Brain microvascular endothelial cell (primary cell): ENCODE measurements at places on chromosomes 5 and 9.

GRCh38 chr9:114385397-114386181 lies 2.2 kb downstream of the AKNA start:
- peak; percentile 89 for DNase-seq

DNA sequence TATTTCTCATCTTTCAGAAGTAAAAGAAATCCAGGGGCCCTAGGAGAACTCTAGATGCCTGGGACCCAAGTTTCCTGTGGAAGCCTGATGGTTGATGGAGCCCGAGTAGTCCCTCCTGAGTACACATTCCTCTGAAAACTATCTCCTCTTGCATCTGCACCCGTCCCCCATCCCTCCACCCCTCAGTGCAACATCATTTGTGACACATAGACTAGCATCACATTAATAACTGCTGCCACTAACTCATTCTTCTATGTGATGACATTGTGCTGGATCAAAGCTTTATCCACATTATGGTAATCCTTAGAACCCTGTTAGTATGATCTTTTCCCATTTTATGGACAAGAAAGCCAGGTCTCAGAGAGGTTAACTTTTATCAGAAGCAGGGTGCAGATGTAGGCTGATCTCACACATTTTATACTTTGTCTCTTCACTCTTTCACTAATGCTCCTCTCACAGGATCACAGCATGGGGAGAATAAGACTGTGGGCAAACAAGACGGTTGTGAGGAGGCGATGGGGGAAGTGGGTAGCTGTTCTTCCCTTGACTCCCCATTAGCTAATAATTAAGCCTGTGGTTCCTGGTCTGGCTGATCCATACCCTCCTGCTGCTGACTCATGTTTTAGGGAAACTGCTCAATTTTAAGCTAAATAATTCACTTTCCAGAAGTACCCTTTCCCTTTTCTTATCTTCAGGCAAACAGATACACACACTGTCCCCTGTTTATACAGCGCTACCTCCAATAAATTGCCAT lies 3.9 kb upstream of the HK3 start:
- DNase-seq = no peak

- peak; percentile 55 for DNase-seq
Observed at GRCh38 chr9:128245421-128246151, 30.2 kb downstream of the GOLGA2 start.

DNA sequence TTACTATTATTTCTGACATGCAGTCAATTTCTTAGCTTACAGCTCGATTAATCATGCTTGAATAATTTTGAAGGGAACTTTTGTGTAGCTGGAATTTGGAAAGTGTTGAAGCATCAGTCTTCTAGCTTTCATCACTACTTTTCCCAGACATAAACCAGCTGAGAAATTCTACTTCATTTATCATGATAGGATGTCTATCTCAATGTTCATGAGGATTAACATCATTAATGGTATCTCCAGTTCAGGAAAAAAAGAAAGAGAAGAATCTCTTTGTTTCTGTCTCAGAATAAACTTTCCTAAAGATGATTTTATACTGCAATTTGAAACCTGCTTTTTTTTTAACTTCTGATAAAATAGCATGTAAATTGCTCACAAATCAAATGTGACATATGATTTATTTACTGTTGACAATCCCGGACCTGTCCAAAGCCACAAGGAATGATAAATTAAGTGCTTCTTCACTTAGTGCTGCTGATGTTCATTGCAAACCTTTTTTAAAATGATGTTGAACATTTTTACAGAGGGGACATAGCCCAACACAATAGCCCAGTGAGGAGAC lies 412.1 kb upstream of the CLINT1 start:
- no peak for DNase-seq

- no peak for DNase-seq
Observed at GRCh38 chr9:98230304-98230703, 25.1 kb downstream of the TBC1D2 start.

DNA sequence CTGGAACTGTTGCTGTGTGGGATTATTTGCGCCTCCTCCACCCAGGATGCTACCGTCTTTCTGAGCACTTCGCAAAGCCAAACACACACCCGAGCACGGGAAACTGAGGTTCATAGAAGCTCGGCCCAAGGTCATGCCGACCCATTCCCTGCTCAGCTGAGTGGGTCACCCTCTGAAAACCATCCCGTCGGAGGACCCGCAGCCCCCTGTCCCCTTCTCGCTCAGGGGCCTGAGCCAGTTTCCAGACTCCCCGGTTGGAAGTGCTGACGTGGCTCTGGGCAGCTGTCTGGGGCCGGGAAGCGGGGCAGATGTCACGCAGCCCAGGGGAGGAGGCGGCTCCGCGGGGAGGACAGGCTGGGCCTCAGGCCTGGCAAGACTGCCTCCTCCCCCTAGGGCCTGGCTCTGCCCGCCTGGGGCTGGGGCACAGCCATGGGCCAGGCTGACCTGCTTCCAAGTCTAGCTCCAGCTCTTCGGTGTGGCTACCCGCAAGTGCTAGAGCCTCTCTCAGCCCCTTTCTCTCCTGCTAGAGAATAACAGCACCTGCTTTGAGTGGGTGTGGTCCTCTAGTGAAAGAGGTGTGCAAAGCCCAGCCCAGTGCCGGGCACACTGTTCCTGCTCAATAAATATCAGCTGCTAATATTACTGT lies 9.9 kb upstream of the CXXC5 start:
- DNase-seq = no peak
